ENCODE measurements at places on chromosomes 2 and 18.

GRCh38 chr2:80560326-80560725 is 255.8 kb upstream of the LRRTM1 start:
- no peak for DNase-seq

GRCh38 chr2:209097168-209097567 is 326.7 kb upstream of the MAP2 start:
- DNase-seq: no peak

DNA sequence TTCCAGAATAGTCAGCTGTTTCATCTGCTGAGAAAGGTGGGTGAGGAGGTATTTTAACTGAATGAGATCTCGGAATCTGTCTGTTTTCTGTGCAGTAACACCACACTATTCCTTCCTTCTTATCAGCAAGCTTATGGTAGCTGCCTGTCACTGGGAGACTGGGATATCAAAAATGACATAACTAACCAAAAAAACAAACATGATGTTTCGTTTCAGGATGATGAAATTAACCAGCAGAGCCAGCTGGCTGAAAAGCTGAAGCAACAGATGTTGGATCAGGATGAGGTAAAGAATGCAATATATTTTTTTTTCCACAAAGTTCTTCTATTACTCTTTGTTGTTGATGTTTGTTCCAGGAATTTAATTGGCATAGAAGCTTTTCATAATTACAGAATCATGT is 59.8 kb upstream of the LYPD6B start:
- peak; percentile 9 for DNase-seq

DNA sequence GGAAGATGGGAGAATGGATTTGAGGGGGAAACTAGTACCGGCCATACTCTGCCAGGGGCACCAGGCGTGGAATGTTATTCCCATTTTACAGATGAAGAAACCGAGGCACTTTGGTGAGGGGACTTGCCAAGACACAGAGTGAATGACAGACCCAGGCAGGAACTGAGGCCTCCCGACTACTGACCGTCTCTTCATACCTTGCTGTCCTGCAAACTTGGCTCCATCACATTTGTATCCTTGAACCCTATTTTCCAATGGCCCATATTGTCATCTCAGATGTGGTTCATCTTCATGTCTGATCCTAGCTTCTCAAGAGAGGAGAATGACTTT is 6.2 kb upstream of the TFCP2L1 start:
- no peak for DNase-seq

GRCh38 chr18:58226429-58226828 is 182.4 kb downstream of the NEDD4L start:
- DNase-seq: no peak

GRCh38 chr2:196513796-196514526 is 125.6 kb upstream of the CCDC150 start:
- no peak for DNase-seq

DNA sequence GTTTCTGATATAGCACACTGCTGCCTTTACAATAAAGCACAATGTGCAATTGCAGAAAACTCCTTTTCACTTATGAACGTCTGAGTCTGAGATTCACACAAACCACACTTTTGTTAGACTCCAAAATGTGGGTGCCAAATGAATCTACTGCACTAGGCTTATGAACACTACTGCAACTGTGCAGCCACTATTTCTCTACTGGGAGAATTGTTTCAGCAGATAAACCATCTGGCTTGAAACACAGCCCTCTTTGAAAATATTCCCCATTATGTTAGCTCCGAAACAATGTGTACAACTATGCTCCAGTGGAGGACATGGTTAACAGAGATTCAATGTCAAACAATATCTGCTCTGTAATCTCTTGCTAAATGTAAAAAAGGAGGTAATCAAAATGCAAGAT is 188.7 kb upstream of the ZEB2 start:
- DNase-seq: no peak

- DNase-seq: peak; percentile 2
Measured at GRCh38 chr2:15748736-15749323, 157.2 kb downstream of the DDX1 start.

GRCh38 chr2:39606585-39606984 is 59.1 kb upstream of the TMEM178A start:
- no peak for DNase-seq

DNA sequence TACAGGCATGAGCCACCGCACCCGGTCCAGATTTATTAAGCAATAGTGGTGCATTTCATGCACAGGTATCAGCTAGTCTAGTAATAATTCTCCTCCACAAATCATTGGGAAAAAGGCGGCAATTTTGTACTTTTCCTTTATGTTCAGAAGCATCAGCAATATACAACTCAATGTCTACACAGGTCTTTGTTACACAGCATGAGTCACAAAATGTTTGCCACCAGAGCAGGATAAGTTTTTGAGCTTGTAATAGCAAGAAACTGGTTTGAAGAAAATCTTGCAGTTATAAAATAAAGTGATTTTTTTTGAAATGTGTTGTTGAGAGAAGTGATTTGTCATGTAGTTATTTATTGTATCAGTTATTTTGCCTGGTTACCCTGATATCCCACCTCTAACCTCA is 4.8 kb upstream of the ITPRIPL1 start:
- no peak for DNase-seq

DNA sequence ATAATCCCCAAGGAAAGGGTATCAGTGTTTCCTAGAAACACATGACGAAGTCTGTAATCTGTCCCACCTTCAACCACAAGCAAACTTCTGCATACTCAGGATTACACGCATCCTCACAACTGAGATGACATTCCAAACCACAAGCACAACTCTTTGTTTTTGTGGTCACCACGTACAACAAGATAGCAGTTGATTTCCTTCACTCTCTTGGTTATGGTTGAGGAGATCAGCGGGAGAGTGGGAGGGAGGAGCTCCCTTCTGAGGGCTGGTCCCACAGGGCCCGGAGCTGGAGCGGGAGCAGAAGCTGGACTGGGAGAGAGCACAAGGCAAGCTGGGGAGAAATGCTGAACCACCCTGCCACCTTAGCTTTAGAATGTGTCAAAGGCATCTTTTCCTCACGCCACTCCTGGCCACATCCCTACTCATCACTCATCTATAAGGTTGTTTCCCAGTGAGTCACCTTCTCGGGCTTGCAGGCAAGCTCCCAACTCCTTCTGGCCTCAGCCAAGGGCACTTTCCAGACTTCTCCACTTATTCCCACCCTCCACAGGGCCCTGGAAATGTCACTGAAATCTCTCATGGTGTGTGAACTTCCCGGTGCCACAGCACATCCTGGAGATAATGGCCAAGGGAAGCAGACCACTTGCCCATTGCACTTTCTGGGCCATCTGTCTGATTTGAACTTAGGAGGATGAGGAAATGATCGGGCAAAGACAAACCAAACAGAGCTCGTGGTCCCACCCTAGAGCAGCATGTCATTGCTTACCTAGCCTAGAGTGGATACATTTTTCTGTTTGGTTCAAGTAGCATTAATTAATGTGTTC is 98.9 kb upstream of the LGALSL start:
- DNase-seq: peak; percentile 74

GRCh38 chr2:142722569-142722968 is 154.9 kb upstream of the KYNU start:
- peak; percentile 69 for DNase-seq

GRCh38 chr2:223601932-223602666 is at the start of gene SCG2:
TSS of gene SCG2 (minus strand) at chr2:223602361. CDS start at chr2:223599282, 3,079 bp downstream.
- peak; percentile 90 for DNase-seq

- DNase-seq: peak; percentile 28
Measured at GRCh38 chr18:2304378-2305175, 266.7 kb downstream of the METTL4 start.

DNA sequence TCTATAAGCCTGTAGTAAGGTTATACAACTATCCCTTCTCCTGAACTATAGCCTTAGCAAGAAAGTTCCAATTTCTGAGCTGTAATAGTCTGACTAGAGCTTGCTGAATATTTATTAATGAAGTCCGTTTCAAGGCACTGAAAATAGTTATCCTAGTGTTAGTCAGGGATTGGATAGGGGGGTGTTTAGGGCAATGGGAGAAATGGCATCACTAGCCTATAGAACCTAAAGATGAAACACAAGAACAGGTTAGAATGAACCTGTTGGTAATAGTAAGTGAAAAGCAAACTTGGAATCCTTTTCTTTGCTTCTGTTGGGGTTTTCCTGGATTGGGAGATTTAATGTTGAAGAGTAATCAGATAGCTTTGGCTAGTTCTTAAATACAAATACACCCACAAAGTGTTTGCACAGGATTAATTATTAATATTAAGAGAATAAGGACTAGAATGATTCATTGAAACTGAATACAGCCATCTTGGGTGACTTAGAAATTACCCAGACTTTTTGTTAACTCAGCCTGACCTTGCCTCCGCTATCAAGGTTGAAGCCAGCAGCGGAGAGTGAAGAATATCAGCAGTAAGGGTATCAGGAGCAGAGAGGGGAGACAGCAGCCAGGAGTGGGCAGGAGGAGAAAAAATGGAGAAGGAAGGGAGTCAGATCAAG is 14.4 kb downstream of the CCNT2 start:
- DNase-seq: no peak

- no peak for DNase-seq
Measured at GRCh38 chr2:226585130-226585561, 214.5 kb downstream of the IRS1 start.

- no peak for DNase-seq
Measured at GRCh38 chr2:136111711-136112110, 6.2 kb downstream of the CXCR4 start.

DNA sequence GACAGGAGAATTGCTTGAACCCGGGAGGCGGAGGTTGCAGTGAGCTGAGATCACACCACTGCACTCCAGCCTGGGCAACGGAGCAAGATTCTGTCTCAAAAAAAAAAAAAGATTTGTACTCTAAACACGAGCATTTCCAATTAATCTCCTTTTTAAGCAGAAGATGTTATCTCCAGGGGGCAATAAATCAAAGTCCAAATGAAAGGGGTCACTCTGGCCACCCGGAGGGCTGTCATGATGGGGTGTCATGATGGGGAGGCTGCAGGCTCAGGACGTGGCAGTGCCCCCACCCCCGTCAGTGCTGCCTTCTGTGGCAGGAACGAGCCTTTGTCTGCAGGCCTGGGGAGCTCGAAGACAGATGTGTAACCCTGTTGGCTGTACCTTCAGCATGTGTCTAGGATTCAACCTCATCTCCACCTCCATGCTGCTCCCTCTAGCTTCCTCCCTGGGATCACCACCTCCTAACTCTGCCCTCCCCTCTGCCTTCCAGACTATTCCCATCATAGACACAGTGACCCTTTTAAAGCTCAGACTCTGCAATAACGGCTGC is 76.9 kb upstream of the YWHAQ start:
- DNase-seq: no peak

DNA sequence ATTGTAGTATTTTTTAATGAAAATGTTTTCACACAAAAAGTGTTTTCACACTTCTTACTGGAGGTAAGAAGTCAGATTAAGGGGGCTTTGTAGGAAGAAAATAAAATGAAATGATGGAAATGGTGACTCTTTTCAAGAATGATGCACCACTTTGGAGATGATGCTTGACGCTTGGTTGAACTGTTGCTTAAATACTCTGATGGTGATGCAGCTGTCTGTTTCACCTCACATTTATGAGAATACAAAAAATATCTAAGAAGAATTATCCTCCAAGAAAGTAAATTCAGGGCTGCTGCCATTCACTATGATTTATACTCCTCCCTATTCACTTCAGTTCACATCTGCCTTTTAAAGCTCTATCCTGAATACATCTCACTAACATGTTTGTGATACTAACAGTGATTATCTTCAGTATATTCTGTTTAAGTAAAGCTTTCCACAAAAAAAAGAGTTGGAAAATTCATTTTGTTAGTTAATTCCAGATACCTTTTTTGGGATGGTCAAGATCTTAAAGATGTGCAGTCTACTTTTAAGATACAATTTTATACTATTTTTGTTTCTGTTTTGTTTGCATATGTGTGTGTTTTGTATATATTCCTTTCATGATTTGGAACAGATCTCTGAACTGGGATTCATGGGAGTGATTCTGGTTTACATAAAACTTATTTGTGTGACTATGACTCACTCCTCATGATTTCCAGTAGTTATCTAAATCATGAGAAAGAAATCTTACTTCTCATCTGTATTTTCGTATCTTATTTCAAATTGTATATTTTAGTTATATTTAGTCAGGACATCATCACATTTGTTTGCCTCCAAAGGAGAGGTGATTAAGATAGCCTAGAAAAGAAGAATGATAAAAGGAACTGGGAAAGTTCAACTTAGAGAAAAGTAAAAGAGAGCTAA is 53.1 kb downstream of the SLC39A10 start:
- DNase-seq: peak; percentile 82

- peak; percentile 63 for DNase-seq
Measured at GRCh38 chr2:160324161-160324800, 124.2 kb upstream of the ITGB6 start.

GRCh38 chr18:49021433-49022129 is 70.8 kb upstream of the SMAD7 start:
- peak; percentile 42 for DNase-seq

DNA sequence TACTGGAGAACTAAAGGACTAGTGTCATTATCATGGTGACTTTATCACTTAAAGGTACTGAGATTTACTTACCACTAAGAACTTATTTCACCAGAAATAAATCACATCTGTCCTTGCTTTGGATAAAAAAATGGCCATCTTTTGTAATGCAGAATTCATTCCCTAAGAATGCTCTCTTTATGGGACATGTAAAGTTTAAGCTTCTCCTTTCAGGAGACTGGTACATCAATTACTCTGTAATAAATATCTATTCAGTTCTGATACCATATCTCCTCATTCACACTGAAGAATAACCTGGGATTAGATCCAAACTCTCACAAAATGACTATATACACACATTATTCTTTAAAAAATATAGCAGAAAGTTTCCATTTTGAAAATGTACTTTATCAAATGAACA is 24.4 kb downstream of the TMEM163 start:
- DNase-seq: no peak

GRCh38 chr2:70321370-70321769 is 19.5 kb upstream of the FAM136A start:
- no peak for DNase-seq

GRCh38 chr2:101951296-101951695 is 40.5 kb upstream of the IL1R2 start:
- DNase-seq: no peak

All from EH (cell line).